ENCODE measurements at places on chromosomes 1 and 21.

GRCh38 chr1:215599418-215600074 lies 32.4 kb downstream of the KCTD3 start:
- DNase-seq: no peak

DNA sequence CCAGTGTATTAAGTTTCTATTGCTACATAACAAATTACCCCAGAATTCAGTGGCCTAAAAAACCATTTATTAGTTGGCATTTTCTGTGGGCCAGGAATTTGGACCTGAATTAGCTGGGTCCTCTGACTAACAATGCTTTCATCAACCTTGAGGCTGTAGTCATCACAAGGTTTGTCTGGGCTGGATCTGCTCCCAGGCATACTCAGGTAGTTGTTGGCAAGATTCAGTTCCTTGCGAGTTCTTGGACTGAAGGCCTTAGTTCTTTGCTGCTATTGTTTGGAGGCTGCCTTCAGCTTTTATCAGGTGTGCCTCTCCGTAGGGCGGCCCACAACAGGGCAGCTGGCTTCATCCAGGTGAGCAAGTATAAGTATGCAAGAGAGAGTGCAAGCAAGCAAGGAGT lies 31.4 kb upstream of the DEPDC1 start:
- DNase-seq: no peak

DNA sequence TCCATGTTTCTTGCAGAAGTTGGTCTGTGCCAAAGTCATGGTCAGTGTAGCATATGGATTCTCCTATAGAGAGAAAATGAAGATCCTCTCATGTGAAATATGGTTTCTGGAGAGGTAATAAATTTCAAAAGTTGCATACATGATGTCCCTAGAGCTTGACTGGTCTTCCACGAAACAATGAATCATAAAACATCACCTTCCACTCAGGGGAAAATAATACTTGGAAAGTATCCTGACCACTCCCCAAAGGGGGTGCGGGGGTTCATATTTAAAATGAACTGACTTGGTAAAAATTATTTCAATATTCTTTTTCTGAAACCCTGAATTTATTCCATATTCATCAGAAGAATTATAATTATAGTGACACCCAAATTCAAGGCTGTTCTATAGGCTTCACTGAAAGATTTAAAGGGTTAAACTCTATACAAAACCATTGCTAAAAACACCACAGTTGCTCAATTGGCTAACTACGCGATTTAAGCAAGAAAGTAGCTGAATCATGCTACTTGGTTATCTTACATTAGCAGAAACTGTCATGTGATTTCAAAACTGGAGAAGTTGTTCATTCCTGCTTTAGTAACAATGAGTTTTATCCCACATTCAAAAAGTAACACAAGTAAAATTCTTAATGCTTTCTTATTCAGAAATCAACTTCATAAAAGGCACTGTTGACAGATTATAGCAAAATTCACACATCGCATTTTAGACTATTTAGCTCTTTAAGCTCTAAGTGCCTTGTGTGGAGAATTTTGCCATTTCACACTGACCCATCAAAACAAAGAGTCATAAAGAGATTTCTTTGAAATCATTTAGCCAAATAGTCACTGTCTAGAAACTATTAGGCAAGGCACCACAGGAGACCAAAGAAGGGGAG lies 5.3 kb downstream of the CREG1 start:
- no peak for DNase-seq

- no peak for DNase-seq
Observed at GRCh38 chr1:67749844-67750690, 65.1 kb downstream of the GADD45A start.

GRCh38 chr1:1299686-1300351 lies 7.9 kb downstream of the ACAP3 start:
- DNase-seq: no peak

DNA sequence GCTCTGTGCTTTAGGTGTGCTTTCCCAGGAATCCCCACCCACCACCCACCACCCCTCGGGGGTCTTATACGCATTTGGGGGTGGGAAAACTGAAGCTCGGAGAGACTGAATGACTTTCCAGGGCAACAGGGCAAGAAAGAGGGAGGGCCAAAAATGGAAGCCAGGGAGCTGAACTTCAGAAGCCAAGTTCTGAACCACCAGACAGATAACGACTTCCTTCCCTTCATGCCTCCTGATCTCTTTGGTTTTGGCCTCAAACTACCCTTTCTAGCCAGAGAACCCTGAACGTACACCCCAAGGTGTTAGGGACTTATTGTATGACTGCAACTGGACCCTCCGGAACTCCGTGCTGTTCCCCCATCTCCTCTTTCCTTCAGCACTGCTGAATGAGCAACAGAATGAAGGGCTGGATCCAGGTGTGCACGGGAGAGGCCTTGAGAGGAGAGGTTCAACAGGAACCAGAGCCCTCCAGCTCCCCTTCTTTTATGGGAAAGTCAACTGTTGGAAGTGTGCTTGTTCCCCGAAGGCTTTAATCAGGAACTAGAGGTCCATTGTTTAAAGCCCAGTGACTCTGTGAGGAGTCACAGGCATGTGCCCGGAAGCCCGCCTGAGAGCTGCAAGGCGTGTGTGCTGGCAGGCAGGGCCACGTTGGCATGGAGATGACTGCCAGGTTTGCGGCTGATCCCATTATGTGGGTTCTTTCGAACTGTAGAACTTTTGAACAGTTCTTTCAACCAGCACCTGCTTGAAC lies 3.1 kb downstream of the BACE2 start:
- DNase-seq: no peak

- no peak for DNase-seq
Observed at GRCh38 chr1:238476841-238477240, 586.1 kb upstream of the ZP4 start.

DNA sequence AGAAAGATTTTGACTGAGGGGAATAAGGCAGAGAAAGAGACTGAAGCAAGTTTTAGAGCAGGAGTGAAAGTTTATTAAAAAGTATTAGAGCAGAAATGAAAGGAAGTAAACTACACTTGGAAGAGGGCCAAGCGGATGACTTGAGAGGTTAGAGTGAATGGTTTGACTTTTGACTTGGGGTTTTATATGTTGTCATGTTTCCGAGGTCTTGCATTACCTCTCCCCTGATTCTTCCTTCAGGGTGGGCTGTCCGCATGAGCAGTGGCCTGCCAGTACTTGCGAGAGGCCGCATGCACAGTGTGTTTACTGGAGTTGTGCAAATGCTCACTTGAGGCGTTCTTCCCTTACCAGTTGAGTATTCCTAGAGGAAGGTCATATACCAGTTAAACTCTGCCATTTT lies 13.0 kb upstream of the DENND2D start:
- DNase-seq: no peak

GRCh38 chr21:44965251-44966022 lies 25.6 kb downstream of the SLX9 start:
- no peak for DNase-seq

GRCh38 chr1:119410961-119411360 lies 4.0 kb upstream of the HSD3B2 start:
- DNase-seq: no peak

Data from femur (tissue), 1 donor.